ENCODE measurements at places on chromosomes 6 and 20.

DNA sequence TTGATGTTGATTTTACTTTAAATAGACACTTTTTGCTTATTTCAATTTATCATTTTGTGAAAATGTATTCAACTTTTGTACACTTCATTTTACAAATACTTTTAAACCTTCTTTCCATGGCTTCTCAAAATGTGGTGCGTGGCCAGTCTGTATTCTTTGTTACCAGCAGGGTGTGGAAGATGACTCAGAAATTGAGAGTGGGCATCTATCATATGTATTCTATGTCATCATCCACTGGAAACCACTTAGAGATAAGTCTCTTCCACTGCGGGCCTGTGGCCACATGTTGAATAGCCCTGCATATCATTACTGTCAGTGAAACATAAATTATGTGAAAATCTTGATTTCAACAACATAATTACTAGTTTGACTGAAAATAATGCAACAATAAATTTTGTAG, 52.6 kb upstream of the MC3R start:
- no peak for DNase-seq

- DNase-seq: no peak
These were observed 155.2 kb upstream of the ZFP64 start for GRCh38 chr20:52346797-52347196.

GRCh38 chr20:50460608-50461267, 49.4 kb upstream of the PTPN1 start:
- DNase-seq: peak; percentile 83

GRCh38 chr6:105849746-105850145, 236.4 kb upstream of the PRDM1 start:
- DNase-seq: peak; percentile 29

- DNase-seq: no peak
These were observed 1.8 kb upstream of the SIM1 start for GRCh38 chr6:100466410-100467128.

- no peak for DNase-seq
These were observed 15.0 kb downstream of the PARD6B start for GRCh38 chr20:50746138-50746940.

- no peak for DNase-seq
These were observed 22.7 kb upstream of the MCM3 start for GRCh38 chr6:52306972-52307870.

- DNase-seq: no peak
These were observed 50.1 kb upstream of the NCOA3 start for GRCh38 chr20:47451602-47451904.

- no peak for DNase-seq
These were observed 14.4 kb downstream of the TNFAIP3 start for GRCh38 chr6:137881522-137881886.

GRCh38 chr20:46580613-46581205, 30.3 kb upstream of the OCSTAMP start:
- DNase-seq: no peak

- no peak for DNase-seq
These were observed 36.2 kb upstream of the CD93 start for GRCh38 chr20:23122321-23122720.

- no peak for DNase-seq
These were observed 968 bp upstream of the MMP24 start for GRCh38 chr20:35225319-35226125.

GRCh38 chr20:37311710-37312355, 22.4 kb downstream of the MANBAL start:
- no peak for DNase-seq

GRCh38 chr6:10203651-10204050, 211.2 kb downstream of the TFAP2A start:
- no peak for DNase-seq

DNA sequence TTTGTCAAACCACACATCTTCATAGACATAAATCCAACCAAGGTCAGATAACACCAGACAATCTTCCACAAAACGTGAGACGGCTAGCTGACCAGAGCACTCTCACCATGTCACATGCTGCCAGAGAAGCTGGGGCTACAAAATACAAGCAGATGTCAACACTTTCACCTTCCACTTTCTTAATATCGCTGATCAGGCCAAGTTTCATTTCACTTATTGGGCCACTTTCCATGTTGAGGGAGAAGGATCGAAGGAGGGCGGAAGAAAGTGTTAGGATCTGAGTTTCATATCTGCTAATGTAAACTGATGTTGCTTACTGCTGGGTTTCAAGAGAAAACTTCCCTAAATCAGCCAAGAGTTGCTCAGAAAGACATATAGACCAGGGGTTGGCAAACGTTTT, 177.0 kb upstream of the PRDM1 start:
- DNase-seq: no peak

GRCh38 chr20:9699181-9699580, 139.7 kb downstream of the PAK5 start:
- DNase-seq: no peak

Data from HT1080 (cell line).